Activated T-helper 9 cell treated with anti-CD3 and anti-CD28 coated beads, Interleukin-2, amount 50 U/mL, for 16 hours (primary cell): ENCODE measurements at places on chromosomes 3 and 15.

DNA sequence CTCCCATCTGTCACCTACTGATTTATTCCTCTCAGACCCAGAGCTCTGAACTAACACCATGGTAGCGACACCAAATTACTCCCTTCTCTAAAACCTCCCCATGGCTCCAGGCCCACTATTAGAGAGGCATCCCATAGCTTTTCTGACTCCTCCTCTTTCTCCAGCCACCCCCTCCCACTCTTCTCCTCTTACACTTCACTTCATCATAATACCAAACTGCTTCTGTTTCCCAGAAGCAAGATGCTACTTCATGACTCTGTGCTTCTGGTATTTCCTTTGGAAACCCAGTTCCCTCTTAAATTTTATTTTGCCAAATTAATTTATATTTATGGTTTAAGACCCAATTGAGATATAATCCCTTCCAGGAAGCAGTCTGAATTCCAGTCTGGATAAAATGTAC lies 465.1 kb upstream of the PDZRN3 start:
- DNase-seq = no peak

DNA sequence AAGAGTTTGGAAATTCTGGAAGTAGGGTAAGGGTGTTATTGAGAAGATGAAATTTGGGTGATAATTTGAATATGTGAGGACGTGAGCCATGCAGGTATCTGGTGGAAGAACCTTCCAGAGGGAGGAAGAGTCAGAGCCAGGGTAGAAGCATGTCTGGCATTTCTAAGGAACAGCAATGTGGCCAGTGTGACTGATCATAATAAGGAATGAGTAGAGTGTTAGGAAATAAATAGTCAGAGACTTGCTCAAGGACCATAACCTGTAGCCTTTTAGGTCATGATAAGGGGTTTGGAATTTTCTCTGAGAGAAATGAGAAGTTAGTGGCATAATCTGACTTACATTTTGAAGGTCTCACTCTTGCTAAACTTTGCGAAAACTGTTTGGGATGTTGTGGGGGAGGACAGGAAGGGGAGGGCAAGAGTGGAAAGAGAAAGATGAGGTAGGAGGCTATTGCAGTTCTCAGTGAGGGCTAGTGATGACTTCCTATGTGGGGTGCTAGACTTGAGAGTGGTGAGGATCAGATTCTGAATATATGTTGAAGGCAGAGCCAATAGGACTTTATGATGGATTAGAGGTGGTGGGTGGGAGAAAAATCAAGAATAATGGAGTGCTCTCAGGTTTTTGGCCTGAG lies 568.3 kb downstream of the AGBL1 start:
- DNase-seq = no peak

DNA sequence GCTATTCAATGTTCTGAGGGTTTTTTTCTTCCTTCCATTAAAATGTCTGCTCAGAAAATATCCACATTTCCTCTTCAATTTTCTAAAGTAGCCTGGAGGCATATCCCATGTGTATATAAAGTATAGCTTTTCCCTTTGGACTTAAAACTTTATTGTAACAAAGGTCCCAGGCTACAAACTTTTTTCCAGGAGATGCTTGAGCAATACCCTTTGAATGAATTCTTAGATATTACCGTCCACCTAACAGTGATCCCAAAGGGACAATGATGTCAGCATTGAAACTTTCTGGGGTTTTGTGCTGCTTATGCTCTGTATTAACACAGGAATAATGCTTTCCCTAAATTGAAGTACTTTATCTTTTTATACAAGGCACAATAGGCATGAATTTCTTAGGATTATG lies 525.2 kb downstream of the CADM2 start:
- no peak for DNase-seq

DNA sequence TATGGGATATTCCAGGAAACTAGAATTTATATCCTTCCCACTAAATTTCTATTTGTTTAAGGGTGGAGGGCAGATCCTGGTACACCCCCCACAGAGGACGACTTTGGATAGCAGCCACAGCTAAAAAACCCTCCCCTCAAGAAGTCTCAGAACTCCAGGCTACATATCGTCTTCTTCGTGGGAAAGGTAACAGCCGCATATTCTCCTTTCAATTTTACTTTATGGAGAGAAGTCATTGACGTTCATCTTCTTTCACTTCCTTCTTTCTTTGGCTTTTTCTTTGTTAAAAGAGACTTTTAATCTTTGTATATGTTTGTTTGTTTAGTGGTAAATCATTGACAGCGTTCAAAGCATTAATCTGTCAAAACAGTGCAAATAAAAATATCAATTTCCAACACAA lies 36.3 kb downstream of the TRIP4 start:
- no peak for DNase-seq

- DNase-seq = no peak
Measured at GRCh38 chr3:122025296-122025695, 3.2 kb upstream of the ILDR1 start.

DNA sequence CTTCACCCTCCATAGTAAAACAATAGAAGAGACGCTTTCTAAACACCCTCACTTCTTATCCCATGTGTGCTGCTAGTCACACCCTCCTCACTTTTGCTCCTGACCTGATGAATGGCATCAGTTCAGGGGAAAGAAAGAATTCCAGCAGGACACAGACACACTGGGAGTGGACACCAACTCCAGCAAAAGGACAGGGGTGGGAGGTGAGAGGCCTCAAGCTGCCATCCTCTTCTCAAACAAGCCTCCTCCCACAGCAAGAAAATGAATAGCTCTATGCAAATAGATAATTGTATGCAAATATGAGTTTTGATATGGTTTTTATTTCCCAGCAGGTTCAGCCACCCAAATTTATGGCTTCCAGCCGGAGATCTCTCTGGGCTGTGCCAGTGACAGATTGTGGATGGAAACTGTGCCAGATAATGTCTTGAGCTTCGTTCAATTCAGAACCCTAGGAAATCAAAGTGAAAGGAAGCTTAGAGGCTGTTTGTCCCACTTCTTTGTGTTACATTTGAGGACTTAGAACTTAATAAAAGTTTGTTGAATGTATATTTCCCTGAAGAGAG lies 209.3 kb upstream of the PPP2R3A start:
- DNase-seq = no peak

DNA sequence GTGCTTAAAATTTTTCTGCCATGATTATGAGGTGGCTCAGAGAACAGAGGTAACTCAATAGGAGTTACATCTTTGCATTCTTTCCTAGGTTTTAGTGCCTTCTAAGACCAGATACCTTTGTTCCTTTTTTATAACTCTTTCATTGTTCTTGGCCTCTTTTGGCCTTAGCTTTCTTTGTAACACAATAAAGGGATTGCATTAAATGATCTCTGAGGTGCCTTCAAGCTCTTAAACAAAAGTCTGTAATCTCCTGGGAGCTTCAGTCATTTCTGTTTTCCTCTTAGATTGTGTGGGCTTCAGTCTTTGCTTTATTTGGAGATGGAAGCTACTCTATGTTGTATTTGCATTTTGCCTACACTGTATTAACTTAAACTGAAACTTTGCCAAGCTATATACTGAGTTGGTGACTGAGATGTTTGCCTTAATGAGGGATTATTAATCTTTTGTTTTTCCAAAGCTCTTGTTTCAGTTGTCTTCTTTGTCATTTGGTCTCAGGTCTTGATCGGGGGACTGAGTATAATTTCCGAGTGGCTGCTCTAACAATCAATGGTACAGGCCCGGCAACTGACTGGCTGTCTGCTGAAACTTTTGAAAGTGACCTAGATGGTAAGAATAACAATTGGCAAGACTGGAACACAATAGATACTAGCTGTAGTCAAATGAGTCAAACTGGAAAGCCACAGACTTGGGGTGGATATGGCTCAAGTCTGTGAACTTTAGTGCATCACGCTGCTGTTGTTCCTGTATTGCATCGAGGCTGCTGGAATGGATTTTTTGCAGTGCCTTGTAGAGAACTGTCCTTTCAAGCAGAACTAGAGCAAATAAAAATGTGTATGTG lies 110.3 kb downstream of the HCN4 start:
- no peak for DNase-seq

- no peak for DNase-seq
Measured at GRCh38 chr3:138642226-138642926, 33.8 kb downstream of the FAIM start.

DNA sequence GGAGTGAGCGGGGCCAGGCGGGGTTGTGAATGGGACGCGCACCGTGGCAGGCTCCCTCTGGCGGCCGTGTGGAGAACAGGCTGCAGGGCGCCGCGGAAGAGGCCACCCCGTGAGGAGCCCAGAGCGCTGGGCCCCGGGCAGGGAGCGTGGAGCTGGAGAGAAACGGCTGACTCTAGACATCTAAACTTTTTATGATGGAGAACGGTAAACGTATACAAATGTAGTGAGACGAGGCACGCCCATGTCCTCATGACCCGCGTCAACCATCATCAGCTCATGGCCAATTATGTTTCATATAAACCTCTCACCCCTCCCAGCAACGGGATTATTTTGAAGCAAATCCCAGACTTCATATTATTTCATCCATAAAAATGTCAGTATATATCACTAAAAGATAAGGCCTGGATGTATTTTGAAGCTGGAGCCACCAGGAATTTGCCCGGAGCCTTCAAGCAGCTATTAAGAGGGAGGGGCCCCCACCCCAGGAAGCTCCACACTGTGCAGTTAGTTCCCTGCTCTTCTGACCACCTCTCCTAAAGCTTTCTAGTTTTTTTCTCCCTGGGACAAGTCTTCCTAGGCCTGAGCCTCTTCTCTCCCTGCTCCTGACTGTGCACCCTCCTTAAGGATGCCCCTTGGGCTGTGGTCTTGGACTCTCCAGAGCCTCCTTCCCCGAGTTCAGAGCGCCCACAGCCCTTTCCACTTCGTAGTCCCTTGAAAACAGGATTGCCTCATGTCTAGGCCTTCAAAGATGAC lies 149.5 kb downstream of the SMAD6 start:
- peak; percentile 47 for DNase-seq
